Epithelial cell of prostate (primary cell): ENCODE measurements at places on chromosomes 13 and 19.

DNA sequence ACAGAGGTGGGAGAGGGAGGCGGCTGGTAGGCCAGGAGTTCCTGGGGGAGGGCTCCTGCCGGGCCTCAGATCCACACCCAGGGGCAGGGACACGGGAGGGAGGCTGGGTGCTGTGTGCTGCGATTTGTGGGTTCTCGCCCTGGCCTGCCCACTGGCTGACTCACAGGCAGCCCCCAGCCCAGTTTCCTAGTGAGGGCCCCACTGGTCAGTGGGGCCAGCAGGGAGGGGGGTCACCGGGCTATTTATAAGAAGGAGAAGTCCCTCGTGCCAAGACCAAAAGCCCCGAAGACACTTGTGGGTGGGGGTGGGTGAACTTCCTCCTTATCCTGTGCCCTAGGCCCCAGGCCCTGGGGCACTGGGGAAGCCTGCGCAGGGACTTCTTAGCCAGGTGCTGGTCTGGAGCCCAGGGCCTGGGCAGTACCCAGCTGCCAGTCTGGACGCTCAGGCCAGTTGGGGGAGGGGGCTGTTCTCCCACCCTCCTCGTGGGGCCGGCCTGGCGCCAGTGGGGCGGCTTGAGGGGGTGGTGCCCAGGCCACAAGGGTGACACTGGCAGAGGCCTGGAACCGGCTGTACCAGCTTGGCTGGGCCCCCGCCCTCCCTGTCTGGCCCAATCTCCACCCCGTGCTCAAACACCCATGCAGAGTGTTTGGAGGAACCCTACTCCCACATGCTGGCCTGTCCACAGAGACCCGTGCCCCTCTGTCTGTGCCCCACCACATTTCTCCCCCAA lies 5.0 kb upstream of the JUNB start:
- no peak for DNase-seq

DNA sequence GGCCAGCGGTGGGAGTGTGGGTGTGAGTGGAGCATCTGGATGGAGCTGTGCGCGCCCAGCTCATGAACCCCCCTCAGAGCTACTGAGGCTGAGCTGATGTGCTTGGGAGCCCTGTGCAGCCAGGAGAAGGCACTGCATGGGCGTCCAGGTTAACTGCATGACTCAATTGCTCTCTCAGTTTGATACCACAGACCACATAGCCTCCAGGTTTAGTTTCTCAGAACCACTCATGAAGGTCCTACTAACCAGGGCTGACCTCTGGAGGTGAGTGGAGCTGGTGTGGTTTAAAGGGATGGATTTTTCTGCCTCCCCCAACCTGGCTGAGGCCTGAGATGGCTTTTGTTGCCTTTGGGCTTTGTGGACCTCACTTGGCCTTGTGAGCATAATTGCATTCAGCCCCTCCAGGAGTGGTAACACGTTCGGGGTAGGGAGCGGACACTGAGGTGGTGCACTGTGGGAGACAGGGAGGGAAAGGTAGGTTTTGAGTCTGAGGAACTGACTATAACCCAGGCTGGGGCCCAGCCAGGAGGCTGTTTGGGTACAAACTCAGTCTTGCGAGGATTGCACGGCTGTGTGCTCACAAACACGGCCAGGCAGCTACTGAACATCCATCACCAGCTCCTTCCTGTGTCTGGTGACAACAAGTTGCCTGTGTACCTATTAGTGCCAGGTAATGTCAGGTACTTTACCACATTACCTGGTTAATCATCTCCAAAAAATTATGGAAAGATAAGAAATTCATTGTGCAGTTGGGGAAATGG lies 97.5 kb downstream of the RGCC start:
- no peak for DNase-seq

- no peak for DNase-seq
These were observed 3.2 kb downstream of the APLP1 start for GRCh38 chr19:35871611-35872010.

- DNase-seq: no peak
These were observed 28.5 kb downstream of the MED4 start for GRCh38 chr13:48066310-48066989.

DNA sequence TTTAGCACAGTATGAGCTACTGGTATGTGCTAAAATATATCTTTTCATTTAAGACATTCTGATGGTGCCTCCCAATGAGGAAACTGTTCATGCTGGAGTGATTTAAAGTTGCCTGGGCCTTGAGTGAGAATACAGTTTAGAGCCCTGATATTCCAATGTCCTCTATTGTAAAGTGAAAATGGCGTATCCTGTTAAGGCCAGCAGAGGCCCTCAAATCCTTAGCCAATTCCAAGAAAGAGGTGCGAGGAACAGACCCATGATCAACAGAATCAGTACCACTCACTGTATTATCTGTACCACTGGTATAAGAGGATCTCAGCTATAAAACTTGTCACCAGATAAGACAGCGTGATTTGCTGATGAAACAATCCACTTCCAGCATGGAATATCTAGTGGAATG lies 273.1 kb upstream of the SLITRK5 start:
- DNase-seq: no peak

DNA sequence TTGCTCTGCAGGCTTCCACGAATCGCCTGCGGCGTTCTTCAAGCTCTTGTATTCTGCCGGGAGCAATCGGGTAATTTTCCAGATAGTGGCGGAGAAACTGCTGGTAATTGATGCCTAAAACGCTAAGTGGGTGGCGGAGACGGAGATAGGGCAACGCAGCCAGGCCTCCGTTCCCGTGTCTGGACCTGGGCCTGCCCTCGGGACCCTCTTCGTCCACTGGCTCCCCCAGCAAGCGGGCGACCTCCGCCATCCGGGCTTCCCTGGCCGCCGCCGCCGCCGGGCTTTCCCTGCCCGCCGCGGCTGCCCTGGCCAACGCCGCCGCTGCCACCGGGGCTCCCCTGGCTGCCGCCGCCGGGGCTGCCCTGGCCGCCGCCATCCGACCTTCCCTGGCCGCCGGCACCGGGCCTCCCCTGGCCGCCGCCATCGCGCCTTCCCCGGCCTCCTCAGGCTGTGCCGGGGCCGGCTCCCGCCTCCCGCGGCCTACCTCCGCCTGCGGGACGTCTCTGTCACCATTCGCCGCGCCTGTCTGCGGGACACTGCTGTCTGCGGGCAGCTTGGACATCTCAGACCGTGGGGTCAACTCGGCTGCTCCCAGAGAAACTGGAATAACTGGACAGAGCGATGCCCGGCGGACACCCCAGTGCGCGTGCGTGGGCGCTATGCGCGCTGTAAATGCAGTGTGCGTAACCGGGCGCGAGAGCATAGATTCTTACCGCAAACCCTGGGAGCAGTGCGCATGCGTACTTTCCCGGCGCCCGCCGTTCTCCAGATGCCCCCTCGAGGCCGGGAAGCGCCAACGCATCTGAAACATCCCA lies at the start of gene EID2:
Gene EID2, minus strand, starts transcription at position 644 of the 815 bp plus-strand sequence. Its CDS starts 82 bp downstream, at position 562.
- peak; percentile 68 for DNase-seq
